HEK293T (cell line): ENCODE measurements at places on chromosomes 2 and 18.

GRCh38 chr18:23994361-23994902 lies 20.1 kb upstream of the TTC39C start:
- peak; percentile 48 for DNase-seq

DNA sequence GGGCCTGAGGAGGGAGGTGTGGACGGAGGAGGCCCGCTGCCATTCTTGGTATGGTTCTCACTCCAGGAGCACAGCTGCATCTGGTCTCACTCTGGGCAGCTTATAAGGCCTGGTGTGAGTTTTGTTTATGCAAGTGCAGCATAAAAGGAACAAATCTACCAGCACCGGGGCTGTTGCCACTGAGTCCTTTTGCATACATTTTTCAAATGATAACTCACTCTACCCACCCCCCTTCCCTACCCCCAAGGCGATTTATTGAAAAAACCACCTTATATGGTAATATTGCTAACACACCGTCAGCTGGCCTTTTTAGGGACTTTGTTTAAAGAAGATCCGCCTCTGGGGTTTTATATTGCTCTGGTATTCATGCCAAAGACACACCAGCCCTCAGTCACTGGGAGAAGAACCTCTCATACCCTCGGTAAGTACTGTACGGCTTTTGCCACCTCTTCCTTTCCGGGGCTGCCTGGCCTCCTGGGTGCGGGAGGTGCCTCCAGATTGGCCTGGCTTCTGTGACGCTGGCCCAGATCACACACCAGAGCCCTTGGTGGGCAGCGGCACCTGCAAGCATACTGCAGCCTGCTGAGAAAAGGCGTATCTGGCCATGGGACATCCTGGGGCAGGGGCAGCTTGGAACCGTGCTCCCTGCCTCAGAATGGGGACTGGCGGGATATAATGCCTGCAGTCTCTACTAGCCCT lies at the start of gene ACTG2:
Gene ACTG2, plus strand, starts transcription at position 378 of the 699 bp plus-strand sequence. CDS start 8,304 bp downstream, outside the sequence.
- no peak for DNase-seq

DNA sequence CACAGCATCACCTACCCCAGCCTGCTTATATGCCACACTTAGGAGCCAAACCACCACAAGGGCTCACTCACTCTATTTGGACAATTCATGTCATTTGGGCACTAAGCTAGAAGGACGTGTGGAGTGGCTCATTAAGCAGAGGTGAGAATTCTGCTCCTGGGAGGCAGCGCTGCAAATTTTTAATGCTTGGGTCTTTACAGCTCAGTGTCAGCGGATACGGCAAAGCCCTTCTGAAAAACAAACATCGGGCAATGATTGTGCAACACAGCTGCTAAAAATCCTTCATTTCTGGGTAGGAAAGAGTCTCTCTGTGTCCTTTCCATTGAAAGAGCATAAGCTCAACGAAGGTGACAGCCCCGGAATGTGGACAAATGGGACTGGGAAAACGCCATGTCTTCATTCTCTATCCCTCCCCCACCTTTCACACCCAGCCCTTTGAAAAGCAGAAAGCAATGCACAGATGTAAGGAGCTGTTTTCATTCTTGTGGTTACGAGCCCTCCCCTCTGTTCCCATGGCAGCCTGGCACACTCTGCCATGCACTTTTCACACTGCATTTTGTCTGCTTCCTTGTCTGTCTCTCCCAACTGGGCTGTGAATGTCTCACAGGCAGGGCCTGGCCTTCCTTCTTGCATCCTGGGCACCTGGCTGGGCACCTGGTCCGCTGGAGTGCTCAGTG lies 16.0 kb downstream of the TMEM177 start:
- DNase-seq = no peak

GRCh38 chr2:30963184-30963583 lies 155.9 kb upstream of the CAPN13 start:
- DNase-seq = no peak

- no peak for DNase-seq
Observed at GRCh38 chr2:207704671-207705070, 6.8 kb upstream of the CCNYL1 start.

DNA sequence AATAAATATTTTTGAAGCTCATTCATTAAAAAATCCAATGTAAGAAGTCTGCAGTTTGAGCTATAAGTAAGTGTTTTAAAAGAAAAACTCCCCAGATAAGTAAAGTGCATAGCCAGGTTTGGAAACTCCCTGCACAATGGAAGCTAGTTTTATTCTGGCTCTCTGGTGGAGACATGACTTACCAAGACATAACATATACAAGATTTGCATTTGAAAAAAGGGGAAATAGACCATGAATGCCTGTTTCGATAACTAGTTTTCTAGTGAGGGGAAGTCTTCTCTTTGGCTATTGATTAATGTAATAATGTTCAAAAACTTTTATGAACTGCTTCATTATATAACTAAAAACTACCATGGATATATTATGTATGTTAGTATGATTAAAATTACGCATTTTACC lies 435.2 kb downstream of the ARHGAP15 start:
- DNase-seq = no peak

- DNase-seq = no peak
Observed at GRCh38 chr2:30948130-30948529, 140.9 kb upstream of the CAPN13 start.

DNA sequence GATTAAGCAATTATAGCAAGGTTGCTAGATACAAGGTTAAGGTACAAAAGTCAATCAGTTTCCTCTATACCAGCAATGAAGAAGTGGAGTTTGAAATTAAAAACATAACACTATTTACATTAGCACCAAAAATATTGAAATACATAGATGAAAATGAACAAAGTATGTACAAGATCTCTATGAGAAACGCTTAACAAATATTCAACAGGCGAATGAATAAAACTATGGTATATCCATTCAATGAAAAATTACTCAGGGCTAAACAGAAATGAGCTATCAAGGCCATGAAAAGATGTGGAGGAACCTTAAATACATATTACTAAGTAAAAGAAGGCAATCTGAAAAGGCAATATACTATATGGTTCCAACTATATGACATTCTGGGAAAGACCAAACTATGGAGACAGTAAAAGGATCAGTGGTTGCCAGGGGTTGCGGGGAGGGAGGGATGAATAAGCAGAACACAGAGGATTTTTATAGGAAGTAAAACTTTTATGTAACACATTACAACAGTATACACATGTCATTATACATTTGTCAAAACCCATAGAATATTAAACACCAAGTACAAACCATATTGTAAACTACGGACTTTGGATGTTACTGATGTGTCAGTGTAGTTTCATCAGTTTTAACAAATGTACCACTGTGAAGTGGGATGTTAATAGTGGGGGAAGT lies 62.1 kb downstream of the RMDN2 start:
- no peak for DNase-seq

DNA sequence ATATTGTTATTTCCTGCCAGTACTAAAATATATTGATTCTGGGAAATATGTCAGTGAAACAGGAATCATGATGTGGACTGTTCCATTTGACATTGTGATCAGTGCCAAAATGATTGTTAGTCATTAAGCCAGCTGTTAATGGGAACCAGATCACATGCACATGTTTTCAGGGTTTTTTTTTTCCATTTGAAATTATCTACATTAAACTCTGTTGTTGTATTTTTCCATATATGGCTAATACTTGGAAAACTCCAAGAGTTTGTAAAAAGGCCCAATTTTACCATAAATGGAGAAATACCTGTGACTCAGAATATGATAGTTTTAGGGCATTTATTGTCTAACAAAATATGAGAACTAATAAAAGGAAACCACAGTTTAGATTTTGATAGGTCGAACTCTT lies 13.4 kb downstream of the ITGAV start:
- DNase-seq = no peak

DNA sequence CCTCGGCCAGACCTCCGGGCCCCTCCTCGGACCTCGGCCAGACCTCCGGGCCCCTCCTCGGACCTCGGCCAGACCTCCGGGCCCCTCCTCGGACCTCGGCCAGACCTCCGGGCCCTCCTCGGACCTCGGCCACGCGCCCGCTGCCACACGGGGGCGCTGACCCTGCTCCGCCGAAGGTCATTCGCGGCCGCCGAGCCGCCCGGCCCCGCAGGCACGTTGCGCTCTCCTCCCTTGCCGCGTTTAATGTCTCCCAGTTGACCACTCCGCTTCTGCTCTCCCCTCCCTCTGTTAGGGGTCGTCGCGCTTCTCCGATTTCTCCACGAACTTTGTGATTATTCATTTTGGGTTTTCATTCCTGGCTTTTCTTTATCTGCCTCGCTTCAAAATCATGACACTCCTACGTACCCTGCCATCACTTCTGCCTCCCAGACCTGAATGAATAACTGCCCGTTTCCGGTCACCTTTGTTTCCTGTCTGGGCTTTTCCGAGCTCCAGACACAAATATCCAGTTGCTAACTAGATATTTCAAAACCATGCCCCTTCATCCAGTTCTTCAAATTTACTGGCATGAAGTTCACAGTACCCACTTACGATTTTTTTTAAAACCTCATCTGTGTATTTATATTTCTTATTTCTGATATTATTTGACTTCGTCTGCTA lies 14.8 kb upstream of the COLEC12 start:
- no peak for DNase-seq

DNA sequence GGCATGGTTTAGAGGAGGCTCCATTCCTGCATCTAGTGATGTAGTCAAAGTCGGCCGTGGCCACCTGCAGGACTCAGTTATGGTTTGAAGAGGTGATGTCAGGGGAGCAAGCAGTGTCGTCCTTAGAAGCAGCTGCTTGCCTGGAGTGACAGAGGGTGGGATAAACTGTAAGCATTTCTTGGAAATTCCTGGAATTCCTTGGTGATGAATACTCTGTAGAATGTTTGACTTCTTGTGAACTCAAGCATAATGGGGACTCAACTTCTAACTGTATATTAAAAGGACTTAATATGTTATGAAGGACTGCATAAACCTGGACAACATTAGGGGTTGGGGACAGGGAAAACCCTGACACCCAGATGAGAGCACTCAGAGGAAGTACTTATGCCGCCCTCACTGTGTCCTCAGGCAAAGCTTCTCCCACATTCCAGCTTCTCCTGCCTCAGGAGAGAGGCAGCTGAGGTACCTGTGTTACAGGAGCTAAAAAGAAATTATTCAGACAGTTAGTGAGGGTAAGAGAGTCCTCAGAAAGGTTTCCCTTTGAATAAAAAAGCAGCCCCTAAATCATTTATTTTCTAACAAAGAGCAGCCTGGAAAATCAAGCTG lies 459.9 kb upstream of the CELF4 start:
- no peak for DNase-seq

DNA sequence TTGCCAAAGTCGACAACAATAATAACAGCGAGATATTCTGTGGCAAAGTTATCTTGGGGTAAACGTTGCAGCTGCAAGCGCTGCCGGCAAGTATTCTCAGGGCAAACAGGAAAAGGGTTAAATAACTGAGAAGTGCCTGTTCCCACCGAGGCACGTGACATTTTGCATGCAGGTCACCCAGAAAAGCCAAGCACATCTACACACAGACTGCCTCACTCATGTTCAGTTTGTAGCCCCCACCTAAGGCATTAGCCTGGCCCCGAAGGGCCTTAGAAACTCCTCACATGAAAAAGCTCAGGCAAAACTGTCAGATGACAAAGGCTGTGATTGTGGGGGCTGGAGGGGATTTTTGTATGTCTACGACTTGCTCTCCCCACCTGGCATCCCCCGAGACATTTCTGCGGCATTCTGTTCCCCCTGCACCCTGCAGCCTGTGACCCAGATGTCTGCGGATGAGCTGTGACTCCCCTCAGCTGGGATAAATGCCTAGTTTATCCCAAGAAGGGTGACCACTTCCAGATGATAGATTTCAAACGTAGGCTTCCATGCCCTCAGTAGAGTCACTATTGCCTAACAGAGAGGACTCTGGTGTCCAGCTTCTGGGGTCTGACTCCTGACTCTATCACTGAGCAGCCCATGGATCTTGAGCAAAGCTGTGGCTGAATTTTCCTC lies 215.2 kb upstream of the SIX2 start:
- no peak for DNase-seq

- no peak for DNase-seq
Observed at GRCh38 chr18:35071819-35072247, 30.6 kb downstream of the MAPRE2 start.

DNA sequence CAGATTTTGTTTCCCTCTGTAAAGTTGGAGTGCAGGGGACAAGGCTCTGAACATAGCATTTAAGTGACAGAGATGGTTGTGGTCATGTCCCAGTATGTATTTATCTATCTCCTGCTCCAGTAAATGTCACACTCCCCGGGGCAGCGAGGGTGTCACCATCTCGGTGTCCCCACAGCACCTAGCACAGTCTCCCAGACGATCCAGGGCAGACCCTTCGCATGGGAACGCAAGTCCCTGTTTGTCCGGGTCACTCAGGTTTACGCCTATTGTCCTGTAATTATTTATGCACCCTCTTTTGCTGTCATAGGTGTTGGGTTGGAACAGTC lies 12.6 kb upstream of the NTSR2 start:
- no peak for DNase-seq

DNA sequence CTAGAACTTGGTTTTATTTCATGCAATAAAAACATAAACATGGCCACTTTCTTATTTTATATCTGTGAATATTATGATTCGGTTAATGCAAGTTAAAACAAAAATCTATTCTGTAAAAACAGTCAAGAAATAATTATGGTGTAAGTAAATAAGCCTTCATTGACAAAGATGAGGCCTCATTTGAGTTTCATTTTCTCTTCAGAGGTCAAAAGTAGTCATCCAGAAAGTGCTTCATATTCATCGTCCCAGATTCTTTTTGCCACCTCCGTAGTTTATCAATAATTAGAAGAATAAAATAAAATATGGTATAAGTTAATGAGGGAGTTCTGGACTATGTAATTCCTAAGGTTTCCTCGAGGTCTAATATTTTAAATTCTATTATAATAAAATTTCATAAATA lies 19.4 kb upstream of the HNRNPA3 start:
- no peak for DNase-seq

GRCh38 chr2:235347691-235348090 lies 146.2 kb upstream of the AGAP1 start:
- DNase-seq = no peak

DNA sequence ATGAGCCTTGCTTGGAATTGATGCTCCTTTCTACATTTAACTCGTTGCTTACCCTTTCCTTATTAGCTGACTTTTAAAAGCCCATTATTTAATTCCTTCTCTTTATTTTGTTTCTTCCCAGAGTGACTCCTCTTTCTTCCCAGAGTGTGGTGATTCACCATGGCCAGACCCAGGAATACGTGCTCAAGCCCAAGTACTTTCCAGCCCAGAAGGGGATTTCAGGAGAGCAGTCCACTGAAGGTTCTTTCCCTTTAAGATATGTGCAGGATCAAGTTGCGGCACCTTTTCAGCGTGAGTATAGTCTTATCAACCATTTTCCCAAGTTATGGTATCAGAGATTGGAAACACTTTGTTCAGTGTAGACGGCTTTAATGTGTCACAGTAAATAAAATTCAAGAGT lies 163.7 kb downstream of the LTBP1 start:
- no peak for DNase-seq

- DNase-seq = no peak
Observed at GRCh38 chr18:59087391-59087790, 52.3 kb upstream of the SEC11C start.

GRCh38 chr2:10246370-10246769 lies 56.3 kb upstream of the HPCAL1 start:
- DNase-seq = no peak
